Testis (tissue), 5 donors: ENCODE measurements at places on chromosomes 12 and 14.

DNA sequence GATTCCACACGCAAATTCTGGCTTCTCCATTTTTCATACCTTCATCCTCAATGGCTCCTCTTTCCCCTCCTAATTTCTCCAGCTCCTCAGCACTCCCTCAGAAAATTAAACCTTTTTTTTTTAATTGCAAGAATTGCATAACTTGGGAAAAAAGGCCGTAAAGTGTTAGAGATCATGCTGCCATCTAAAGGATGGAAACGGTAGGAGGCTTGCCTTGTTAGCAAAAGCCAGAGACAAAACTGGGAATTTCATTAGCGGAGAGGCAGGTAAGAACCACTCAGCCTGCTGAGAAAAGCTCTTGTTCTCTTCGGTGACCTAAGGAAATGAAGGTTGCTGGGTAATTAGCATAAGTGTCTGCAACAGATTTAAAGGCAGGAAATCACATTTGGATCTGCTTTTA lies 204.3 kb downstream of the AEBP2 start:
- DNase-seq, result peak; percentile 32

- DNase-seq, result no peak
These were observed 37.1 kb upstream of the LTBP2 start for GRCh38 chr14:74649167-74649566.

DNA sequence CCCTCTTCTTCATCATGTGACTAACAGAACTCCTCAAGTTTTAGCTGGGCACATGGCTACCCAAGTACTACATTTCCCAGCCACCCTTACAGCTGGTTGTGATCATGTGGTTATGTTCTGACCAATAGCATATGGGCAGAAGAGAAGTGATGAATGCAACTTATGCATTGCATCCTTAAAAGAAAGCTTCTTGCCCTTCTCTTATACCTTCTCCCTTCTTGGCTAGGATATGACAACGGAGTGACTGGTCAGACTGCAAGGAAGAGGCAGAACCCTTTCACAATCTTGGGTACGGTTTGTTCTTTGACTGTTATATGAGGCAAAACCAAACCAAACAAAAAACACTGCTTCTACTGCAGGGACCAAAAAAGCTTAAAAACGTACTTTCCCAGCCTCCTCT lies 66.5 kb upstream of the MAX start:
- no peak for DNase-seq

DNA sequence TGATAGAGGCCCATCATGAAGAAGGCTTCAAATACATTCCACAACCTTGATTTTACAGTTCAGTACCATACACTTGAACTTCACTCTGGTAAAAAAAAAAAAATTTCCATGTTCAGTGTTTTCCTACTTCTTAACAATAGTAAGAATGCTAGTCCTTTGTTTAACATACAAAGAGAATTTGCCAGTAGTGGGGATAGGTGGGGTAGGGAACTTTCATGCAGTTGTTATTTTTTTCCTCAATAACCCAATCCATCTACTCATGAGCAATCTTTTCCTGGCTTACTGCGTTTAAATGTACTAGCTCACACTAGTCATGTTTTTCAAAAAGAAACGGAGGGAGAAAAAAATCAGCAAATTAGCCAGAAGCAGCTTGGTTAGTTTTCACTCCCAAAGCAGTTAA lies 206.1 kb downstream of the PRKD1 start:
- DNase-seq, result no peak

DNA sequence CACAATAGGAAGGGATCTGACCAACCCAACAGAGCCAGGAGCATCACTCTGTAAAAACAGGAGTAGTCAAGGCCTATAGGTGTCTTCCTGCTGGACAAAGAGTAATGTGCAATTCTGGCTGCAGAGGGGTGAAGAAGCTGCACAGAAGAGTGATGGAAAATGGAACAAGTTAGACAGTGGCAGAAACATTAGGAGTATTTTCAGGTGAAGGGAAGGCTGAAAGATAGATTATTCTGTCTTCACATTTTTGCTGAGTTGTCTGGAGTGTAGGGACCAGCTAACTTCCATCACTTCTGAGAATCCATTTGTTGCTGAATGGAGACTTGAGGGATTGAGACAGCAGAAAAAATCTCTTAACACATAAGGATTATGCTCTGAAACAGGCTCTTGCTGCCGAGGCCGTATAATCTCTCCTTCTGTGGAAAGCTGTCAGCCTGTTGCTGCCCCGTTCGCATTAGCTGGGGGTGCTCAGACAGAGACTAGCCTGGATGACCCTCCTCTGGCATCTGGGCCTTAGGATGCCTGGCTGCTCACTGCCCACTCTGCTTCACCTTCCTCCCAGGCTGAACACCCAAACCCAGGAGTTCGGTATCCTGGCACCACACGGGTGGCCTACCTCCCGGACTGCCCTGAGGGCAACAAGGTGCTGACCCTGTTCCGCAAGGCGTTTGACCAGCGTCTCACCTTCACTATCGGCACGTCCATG lies 3.1 kb upstream of the ARHGEF25 start:
- DNase-seq, result no peak

DNA sequence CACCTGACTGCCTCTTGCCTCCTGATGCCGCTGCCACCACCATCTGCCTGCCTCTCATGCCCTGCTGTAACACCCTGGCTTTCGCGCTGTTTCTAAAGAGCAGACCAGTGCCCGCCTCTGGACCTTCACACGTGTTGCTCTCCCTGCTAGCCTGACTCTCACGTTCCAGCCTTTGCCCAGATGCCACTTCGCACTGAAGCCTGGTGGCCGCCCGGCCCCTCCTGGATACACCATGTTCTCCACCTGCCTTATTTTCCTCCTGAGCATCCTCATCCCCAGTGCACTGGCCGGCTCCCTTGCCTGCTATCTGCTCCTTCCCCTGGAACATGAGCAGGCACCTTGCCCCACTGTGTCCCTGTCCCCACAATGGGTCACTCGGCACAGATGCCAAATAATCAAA lies 146.5 kb downstream of the PIWIL1 start:
- no peak for DNase-seq

GRCh38 chr14:82341261-82341810 lies 807.7 kb upstream of the SEL1L start:
- DNase-seq, result no peak
